Stimulated activated CD8-positive, alpha-beta memory T cell treated with anti-CD3 and anti-CD28 coated beads, Interleukin-2, amount 100 ng/mL, for 1 hour (primary cell): ENCODE measurements at places on chromosomes 2 and 18.
A peak's percentile ranks its signal among the peaks of the same experiment; 100 is the strongest.

DNA sequence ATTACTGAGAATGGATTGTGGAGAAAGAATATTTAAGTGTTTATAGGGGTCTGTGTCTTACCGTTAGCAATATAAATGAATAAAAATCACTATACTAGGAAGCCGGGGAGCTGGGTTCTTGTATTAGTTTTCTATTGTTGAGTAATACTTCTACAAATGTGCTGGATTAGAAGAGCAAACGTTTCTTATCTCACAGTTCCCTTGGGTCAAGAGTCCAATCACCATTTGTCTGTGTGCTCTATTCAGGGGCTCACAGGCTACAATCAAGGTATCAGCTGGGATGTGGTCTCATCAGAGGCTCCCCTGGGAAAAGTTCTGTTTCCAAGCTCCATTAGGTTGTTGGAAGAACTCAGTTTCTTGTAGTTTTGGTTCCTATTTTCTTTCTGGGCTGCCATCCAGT, 790.9 kb downstream of the CNTNAP5 start:
- DNase-seq = no peak

DNA sequence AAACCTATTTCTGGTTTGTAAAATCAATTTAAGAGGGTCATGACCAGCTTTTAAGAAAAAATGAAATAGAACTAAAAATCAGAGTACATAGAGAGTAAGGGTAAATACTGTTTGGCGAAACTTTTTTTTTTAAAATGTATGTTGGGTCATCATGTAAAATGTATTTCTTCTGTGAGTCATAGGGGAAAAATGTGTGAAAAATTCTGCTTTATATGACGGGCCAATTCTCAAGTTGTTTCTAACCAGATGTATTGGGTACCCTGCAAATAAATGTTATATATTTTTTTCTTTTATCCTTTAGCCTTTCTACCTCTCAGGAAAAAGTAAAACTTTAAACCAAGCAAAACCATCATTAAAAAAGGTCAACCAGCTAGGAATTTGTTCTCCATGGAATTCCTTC, 13.9 kb downstream of the AFTPH start:
- no peak for DNase-seq

- DNase-seq = no peak
These were observed 256.0 kb downstream of the CDH20 start for GRCh38 chr18:61589053-61589723.

GRCh38 chr2:171237751-171238505, 77.2 kb upstream of the TLK1 start:
- no peak for DNase-seq

GRCh38 chr2:238009563-238009962, 42.7 kb downstream of the UBE2F start:
- DNase-seq = no peak

DNA sequence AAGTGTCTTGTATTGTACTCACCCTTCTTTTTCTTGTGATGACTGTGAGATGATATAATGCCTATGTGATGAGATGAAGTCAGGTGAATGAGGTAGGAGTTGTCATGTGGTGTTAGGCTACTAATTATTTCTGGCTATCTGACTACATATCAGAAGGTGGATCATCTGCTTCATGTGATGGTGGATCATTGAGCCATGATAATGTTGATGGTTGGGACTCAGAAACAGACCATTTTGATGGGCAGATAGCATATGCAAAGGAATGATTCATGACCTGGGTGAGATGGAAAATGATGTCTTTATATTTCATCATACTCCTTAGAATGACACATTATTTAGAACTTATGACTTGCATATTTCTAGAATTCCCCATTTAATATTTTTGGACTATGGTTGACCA, 19.5 kb downstream of the ANKRD30B start:
- DNase-seq = no peak

DNA sequence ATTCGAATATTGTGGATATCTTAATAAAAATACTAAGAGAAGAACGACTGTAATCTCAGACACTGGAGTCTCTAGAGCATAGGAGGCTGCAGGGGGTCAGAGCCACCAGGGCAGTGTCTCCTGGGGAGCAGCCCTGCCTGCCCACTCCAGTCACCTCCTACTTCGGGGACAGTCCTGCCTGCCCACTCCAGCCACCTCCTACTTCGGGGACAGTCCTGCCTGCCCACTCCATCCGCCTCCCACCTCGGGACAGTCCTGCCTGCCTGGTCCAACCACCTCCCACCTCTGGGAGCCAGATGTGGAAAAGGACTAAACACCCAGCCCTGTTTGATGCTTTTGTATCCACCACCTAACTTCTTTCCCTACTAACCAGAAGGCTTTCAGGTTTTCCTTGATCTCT, 350.1 kb upstream of the SMIM21 start:
- no peak for DNase-seq

- no peak for DNase-seq
These were observed 557.2 kb downstream of the ERBB4 start for GRCh38 chr2:211981451-211981850.

- DNase-seq = no peak
These were observed 4.5 kb downstream of the SEMA4F start for GRCh38 chr2:74658516-74658915.

GRCh38 chr2:205321231-205321630, 361.1 kb upstream of the NRP2 start:
- DNase-seq = no peak

- no peak for DNase-seq
These were observed 239.5 kb upstream of the KLHL29 start for GRCh38 chr2:23145460-23145859.

GRCh38 chr2:71892423-71892730, 255.3 kb downstream of the CYP26B1 start:
- no peak for DNase-seq

- no peak for DNase-seq
These were observed 35.8 kb downstream of the GREB1 start for GRCh38 chr2:11569636-11570035.

GRCh38 chr2:74239346-74239745, 40.9 kb downstream of the MTHFD2 start:
- DNase-seq = no peak

GRCh38 chr18:77063260-77063659, 69.3 kb downstream of the MBP start:
- DNase-seq = peak; percentile 47

- no peak for DNase-seq
These were observed 141.1 kb downstream of the IRS1 start for GRCh38 chr2:226658555-226658954.

GRCh38 chr2:10422251-10422650, 25.9 kb downstream of the ODC1 start:
- no peak for DNase-seq

GRCh38 chr2:85974390-85974789, 85.6 kb upstream of the ST3GAL5 start:
- DNase-seq = no peak

DNA sequence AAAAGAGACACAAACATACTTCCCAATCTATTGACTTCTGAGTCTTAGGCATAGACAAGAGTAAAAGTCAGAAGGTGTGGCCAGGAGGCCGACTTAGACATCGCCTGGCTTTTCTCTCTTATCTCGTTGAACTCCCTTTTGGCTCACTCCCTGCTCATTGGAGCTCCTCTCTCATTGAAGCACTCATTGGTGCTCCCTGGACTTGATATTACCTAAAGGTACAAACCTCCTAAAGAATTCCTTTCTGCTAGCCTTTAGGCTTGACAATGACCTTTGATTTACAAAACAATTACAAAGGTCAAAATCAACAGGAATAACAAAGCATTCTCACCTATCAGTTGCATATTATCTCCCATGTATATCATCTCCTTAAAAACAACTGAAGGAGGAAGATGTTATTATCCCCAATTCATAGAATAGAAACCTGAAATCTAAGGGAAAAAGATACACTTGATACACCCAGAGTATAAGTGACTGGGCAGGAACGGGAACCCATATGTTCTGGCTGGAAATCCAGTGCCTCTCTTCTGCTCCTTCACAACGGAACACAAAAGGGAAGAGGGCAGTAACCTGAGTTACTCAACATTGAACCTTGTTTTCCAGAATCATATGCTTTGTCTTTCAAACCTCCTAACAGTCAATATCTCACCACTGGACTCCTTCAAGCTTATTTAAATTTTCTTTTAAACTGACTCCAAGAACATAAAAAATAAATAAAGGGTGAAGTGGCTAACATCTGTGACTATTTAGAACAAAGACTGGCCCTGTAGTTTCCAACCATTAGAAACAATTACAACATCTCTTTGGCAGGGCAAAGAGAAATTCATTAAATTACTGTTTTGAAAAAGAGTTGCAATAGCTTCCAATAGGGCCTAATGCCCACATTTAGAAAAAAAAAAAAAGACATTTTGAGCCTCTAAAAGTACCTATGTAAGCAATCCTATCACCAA, 1247.9 kb downstream of the LRP1B start:
- no peak for DNase-seq

- DNase-seq = no peak
These were observed 63.0 kb upstream of the MSH2 start for GRCh38 chr2:47339745-47340541.

DNA sequence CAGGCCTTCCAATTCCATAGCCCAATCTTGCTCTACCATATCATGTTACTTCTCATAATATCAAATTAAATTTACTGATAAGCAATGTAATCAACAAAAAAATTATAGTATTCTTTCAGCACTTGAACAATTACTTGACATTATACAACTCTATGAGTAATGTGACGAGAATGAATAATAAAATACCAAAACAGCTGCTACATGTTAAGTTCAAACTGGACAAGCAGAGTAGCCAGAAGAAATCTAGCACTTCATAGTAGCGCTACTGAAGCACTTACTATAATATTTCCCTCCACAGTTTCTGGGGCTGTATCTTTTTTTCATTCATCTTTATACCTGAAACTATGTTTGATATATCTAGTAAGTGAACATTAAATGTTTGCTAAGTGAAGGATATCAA, 14.9 kb downstream of the PPP3R1 start:
- DNase-seq = no peak

GRCh38 chr2:96807127-96807471, 9.0 kb upstream of the CNNM3 start:
- DNase-seq = no peak

GRCh38 chr2:98828793-98829371, 98.0 kb upstream of the MGAT4A start:
- no peak for DNase-seq

DNA sequence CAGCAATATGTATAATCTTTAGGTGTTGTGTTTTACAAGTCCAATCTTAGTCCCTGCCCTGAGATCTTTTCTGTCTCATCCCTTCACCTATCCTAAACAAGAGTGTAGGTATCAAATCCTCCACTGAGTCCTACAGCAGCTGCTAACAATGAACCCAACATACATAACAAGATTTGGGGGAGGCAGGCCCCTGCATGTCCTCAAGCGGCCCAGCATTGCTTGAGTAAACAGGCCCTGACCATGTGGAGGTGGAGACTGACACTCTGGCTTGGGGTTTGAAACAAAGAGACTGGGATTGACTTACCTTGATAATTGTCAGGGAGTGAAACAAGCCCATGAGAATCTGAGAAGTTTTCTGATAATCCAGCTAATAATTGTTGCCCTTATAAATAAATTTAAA, 213.4 kb downstream of the STK39 start:
- no peak for DNase-seq

DNA sequence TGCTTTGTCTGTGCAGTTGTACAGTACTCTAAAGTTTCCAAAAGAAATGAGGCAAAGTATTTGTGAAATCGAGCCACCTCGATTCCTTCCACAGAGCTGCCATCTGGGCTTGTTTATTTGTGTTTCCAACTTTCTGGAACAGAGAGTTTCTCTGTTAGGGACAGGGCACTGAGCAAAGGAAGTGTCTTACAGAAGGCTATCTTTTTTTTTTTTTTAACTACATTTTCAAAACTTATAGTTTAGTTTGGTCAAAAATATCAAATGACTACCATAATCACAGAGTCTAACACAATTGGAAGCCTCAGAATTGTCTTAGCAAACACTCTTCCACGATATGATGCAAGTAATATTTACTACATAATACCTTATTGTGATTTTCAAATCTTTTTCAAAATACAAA, 796 bp downstream of the RFTN2 start:
- DNase-seq = no peak

- no peak for DNase-seq
These were observed 324.9 kb downstream of the LPIN1 start for GRCh38 chr2:12071318-12071717.

GRCh38 chr2:166417669-166418068, 41.9 kb upstream of the SCN9A start:
- no peak for DNase-seq

DNA sequence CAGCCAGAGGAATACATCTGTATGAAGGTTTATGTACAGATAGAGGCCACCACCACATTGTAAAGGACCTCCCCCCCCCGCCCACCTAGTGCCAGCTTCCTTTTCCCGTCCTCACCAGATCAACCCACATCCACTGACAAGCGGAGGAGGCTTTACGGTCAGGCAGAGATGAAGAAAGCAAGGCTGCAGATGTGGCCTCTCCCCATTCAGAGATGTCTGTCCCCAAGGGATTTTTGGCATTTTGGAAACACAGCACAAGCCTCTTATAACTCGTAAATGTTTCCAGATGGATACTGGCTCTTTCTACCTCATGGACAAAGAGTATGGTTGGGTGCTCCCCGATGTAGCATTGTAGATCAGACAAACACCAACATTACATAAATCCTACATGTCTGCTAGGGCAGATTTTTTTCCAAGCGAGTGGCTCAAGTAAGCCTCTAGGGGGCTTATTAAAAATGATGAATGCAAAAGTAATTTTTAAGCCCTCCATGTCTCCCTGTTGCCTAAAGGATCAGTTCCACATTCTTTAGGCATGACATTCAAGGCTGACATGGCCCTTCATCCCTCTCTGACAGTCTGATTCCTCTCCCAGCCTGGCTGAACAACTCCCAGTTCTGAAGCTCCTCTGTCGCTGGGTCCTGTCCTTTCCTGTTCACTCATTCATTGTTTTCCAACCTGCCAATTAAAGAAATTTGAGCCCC, 11.7 kb downstream of the VIT start:
- DNase-seq = no peak

DNA sequence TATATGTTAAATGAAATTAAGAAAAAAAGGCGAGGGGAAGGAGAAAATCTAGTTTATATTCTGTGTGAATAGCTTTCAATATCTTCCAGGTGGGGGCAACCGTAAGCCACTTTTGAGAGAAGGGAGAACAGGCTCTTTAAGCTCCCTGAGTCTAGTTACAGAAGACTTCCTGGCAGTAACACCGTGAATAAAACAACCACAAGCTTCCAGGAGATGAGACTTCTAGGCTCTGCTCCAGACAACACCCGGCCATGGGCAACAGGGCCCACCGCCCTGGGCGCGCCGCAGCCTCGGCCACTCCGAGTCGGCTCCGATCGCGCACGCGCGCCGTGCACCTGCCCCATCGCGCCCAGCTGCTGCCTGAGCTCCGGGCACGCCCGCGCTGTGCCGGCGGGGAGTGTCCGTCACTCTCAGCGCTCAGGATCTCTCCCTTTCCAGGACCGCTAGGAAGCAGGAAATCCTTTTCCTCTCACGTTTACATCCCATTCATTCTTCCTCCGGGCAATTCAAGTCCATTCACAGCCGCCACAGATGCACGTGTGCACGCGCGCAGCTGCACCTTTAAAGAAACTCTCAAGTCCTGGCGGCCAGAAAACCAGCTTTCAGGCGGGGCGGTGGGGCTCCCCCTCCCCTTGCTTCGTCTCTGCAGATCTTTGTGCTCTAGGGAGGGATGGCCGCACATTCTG, 19.4 kb upstream of the PAX3 start:
- DNase-seq = no peak

- DNase-seq = no peak
These were observed 4.6 kb upstream of the TCF4 start for GRCh38 chr18:55592572-55592971.

- no peak for DNase-seq
These were observed 91.3 kb downstream of the TLK1 start for GRCh38 chr2:171069286-171069956.
